ENCODE measurements at places on chromosomes 7 and 10.
A peak's percentile ranks its signal among the peaks of the same experiment; 100 is the strongest.

DNA sequence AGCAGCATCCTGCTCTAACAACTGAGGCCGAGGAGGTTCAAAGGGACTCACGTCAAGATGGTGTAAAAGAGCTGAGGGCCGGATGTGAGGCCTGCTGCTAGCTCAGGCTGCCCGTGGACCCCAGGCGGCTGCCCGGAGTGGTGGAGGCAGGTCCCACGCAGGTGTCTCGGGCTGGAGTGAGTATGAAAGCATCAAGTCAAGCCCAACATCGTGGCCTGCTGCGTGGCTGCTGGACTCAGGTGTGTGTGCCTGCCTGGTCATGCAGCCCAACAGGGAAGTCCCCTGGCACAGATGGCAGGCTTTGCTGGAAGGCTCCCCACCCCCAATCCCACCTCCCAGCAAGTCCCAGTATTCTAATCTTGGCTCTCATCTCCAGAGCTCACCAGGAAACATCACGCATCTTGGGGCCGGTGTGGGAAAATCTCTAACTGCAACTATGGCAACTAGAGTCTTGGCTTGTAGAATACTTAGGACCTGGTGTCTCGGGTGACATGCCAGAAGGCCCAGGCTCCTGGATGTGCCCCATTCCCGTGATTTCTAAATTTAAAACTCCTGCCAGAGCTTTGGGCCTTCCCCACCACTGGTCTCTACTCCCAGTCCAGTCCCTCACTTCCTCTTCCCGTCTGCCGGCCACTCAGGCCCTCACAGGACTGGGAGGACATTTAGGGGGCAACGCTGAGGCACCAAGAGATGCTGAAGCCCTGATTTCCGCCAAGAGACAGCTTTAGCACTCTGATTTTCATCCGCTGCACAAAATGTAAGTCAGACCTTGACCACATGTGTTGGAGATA is 85.9 kb downstream of the PRKAG2 start:
- no peak for DNase-seq

DNA sequence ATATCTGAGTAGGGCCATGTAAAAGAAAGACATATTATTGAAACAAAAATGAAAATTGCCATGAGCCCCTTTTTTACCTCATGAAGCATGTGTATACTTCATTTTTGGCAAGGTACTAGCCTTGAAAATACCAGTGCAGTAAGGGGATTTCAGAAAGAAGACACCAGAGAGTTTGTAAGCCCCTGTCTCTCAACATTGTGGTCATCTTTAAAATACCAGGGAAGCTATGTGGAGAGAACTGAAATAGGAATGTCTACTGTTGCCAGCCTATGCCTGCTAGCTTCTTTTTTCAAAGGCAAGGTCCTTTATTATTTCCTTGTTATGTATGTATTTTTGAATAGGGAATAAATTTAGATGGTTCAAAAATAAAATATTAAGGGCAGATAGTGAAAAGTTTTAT is 57.8 kb downstream of the CASD1 start:
- no peak for DNase-seq

- peak; percentile 88 for DNase-seq
Measured at GRCh38 chr10:46228563-46229071, 58.2 kb upstream of the ANTXRL start.

DNA sequence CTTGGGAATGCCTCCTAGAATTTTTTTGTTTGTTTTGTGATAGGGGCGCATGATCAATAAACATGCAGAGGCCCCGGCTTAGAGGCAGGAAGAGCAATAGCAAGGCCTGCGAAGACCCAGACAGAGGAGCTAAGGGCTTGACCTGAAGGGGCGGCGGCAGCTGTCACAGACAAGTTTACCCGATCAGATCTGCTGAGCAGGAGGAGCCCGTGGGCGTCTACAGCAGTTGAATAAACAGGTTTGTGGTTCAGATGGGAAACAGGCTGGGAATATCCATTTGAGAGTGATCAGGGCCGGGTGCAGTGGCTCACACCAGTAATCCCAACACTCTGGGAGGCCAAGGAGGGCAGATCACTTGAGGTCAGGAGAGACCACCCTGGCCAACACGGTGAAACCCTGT is 126.0 kb upstream of the CALN1 start:
- no peak for DNase-seq

GRCh38 chr10:92552310-92552709 is 21.6 kb downstream of the IDE start:
- no peak for DNase-seq

DNA sequence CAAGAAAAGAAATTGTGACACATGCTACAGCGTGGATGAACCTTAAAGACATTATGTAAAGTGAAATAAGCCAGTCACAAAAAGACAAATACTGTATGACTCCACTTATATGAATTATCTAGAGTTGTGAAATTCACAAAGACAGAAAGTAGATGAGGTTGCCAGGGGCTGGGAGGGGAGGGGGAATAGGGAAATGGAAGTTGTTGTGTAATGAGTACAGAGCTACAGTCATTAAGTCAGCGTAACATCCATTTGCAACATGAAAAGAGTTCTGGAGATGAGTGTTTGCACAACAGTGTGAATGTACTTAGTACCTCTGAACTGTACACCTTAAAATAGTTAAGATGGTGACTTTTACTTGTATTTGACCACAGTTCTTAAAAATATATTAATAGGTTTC is 112.1 kb upstream of the CDK1 start:
- DNase-seq, result no peak

DNA sequence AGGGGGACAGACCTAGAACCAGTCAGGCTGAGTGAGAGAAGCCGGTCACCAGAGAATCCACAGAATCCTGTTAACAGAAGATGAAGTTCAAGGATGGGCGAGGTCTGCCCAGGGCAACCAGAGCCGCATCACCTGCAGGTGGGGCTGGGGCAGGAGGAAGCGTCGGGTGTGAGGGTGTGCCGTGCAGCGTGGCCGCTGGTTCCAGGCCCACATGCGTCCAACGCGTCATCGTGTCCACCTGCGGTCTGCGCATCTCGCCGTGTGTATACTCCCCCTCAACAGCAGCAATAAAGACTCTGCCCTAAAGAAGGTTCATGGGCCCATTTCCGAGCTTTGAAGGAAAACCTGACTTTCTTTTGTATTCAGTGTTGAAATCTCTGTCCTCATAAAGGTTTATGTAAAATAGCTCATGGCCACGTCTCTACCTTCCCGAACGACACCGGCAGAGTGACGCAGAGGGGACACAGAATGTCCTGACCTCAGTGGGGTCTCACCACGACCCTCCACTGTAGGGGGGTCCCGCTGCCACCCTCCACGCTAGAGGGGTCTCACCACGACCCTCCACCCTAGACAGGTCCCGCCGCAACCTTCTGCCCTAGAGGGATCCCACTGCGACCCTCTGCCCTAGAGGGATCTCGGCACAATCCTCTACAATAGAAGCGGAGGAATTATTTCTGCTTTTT is 446.9 kb downstream of the PTPRN2 start:
- no peak for DNase-seq

GRCh38 chr7:158246960-158247673 is 340.5 kb downstream of the PTPRN2 start:
- no peak for DNase-seq

DNA sequence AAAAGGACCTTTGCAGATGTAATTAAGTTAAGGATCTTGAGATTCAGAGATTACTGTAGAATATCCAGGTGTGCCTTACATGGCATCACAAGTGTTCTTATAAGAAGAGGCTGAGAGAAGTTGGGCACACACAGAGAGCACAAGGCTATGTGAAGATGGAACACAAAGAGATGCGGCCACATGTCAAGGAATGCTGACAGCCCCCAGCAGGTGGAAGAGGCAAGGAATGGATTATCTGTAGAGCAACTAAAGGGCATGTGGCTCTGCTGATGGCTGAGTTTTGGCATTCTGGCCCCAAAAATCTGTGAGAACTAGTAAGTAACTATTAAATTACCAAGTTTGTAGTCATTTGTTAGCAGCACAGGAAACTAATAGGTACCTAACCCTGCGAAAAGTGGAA is 640.7 kb upstream of the PCDH15 start:
- no peak for DNase-seq

DNA sequence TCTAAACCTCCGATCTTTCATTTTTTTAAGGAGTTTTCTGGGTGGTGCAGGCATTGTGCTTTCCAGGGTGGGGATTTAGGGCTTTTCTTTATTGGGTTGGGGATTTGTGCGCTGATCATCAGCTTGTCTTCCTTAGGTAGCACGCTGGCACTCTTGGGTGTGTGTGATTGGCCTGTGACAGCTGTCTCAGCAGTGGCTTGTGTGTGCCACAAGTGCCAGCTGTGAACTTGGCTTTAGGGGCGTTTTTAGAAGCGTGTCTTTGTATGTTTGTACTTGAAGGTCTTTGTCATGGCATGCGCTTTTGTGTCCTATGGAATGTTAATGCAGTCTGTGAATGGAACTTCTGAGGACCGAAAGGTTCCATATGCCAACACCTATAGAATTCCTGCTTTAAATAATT is 788 bp downstream of the AKAP9 start:
- DNase-seq, result peak; percentile 60

DNA sequence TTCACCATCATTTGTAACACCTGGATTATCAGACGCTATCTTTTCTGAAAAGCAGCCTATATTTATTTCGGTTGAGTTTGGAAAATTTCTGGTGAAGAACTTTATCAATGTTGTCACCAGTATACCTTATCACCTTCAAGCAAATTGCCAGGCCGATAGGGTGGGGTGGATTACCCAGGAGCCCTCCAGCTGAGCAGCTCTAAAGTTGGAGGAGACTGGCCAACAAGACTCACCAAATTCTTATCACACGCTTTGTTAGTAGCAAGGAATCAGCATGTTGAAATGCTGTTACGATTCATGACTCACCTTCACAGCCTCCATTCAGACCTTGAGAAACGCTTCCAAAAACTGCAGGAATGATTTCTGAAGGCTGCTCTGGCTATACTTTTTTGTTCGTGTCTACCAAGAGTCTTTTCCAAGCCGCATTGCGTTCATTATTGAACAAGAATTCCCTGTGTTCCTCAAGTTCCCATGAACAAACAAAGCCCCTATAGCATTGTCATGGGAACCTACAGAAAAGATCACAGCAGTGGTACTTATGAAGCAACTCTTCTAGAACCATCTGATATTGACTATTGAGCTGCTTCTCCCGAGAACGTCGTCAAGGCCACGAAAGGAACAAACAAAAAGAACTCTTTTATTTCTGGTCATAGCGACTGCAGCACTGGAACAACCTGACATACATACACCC is 291.4 kb downstream of the SFMBT2 start:
- DNase-seq, result no peak

DNA sequence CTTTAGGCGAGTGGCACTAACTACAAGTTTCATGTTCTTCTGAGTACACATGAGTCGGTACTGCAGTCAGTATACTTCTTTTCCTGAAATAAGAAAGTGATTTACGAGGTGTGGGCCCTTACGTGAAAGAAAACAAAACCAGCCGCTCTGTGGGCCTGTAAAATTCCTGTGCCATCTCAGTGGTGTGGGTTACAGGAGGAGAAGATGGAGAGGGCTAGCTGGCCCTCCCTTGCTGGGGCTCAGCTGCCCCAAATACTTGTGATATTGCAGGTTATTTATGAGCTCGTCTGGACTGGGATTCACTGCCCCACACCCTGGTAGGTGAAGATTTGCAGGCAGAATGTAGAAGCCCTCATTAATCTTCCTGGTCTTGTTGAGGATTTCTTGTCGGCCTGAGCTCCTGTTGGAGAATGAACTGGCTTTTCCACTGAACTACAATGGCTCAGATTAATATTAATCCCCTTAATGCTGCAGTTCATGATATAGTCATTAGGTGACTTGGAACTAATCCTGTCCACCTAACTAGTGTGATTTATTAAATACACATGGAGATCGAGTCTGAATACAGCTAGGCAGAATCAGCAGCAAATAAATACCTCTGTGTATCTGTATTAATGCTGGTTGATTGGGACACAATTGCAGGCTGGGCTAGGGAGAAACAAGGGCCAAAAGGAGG is 68.0 kb downstream of the GBF1 start:
- DNase-seq, result peak; percentile 3

Data from neural progenitor cell (in vitro differentiated cells).